ENCODE measurements at places on chromosomes 12 and 14. TPM values are rescaled to one million over a fixed set of nuclear protein-coding genes. Genes with fewer than 3 reads are reported as not detected.
A peak's percentile ranks its signal among the peaks of the same experiment; 100 is the strongest.

NGB gene
- 1.4 TPM for total RNA-seq

BATF gene
- not detected for total RNA-seq

DNA sequence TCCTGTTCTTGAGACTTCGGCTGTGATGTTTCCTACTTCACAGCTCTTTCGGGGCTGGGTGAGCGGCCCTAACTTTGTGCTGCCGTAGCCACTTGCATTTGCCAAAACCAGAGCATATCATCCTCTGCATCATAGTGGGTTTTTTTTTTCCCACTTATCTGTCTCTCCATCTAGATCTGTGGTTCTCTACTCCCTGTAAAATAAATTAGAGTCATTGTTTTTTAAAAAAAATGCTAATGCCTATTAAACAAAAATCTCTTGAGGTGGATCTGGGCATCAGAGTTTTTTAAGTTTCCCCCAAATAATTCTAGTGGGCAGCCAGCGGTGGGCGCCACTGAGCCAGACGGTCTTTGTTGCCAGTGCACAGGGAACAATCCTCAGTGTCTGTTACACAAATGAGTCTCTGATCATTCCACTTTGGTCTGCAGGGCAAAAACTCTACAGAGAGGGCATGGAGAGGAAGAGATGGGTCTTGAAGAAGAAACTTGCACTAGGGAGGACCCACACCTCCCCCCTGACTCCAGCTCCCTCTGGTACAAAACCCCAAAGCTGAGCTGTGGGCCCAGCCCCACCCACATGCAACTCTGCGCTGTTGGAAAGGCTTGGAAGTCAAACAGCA, 62.4 kb upstream of the BCL2L14 start:
- DNase-seq, result peak; percentile 20

GRCh38 chr12:95074766-95075165, 1.3 kb upstream of the NR2C1 start:
- DNase-seq, result no peak

GRCh38 chr12:54593135-54593534, 4.7 kb upstream of the PPP1R1A start:
- no peak for DNase-seq

- DNase-seq, result no peak
Observed at GRCh38 chr14:22668417-22668816, 24.3 kb upstream of the OR6J1 start.

DNA sequence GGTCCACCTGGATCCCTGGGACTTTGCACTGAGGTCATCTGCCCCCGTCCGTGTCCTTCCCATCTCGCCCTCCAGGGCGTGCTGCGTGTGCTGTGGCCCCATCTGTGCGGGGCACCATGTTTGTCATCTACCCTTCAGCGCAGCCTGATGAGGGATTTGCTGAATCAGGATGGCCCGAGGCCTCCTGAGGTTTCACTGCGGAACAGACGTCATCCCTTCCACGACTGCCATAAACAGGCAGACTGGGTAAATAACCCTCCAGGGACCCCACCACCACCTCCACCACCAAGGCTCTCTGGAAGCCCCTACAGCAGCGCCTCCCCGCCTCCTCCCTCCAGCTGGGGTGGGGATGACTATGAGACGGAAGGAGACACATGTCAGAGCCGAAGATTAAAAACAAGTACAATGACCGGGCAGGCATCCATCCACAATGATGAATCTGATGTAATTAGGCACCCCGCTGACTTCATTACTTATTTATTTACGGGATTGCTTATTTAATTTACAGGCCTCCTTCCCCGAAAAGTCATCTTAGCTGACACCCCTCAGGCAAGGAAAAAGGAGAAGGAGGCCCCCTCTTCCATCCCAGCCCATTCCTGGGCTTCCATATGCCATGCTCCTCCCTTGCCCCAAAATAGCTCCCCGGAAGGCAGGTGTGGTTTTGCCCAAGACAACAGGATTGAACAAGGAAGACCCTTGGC, 39.4 kb downstream of the NCOR2 start:
- no peak for DNase-seq

Measured in transverse colon (tissue), 4 donors.